ENCODE measurements at places on chromosomes 3 and 15.

DNA sequence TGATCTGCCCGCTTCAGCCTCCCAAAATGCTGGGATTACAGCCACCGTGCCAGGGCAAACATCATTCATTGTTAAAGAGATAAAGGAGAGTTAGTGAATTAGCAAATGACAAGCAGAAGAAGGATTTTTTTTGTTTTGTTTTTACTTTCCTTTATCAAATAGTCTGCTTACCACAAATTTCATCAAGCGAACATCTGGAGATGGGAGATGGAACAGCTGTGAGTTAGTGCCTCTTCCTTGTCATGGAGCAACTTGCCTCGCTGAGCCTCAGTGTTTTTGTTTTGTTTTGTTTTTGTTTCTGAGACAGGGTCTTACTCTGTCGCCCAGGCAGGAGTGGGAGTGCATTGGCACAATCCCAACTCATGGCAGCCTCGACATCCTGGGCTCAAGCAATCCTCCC lies 15.9 kb downstream of the ZNF860 start:
- no peak for DNase-seq

- no peak for DNase-seq
Observed at GRCh38 chr15:90000186-90001001, 730 bp upstream of the ZNF710 start.

- no peak for DNase-seq
Observed at GRCh38 chr3:32309654-32310242, 71.3 kb downstream of the CMTM8 start.

DNA sequence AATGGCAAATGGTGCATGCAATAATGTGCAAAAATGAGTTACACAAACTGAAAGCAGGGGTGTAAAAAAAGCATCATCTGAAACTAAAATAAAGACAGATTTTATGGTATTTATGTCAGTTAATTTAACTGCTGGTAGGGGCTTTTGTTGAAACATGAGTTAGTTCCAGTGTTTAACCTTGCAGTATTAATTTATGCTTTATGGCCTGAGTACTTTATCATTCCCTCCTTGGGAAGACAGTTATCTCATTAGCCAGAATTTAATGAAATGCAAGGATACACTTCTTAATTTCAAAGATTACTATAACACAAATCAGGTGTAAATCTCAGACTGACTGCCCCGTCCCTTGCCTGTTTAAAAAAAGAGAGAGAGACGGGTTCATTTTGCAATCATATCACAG lies 240.1 kb upstream of the MEIS2 start:
- DNase-seq = no peak

- no peak for DNase-seq
Observed at GRCh38 chr15:71279757-71280141, 164.5 kb downstream of the THSD4 start.

DNA sequence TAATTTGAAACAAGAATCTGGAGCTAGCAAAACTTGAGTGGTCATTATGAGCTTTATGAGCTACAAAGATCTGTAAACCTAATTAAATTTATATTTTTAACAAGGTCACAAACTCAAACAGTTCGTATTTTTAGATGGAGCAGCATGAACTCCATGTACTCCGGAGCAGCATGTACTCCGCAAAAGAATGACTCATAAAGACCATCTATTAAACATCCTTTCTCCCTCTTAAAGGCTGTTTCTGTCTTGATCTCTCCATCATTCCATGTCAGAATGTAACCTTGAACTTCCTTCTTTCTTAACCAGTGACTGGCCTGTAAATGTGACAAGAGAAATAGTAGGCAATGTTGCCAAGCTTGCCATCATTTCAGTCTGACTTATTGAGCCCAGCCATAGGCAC lies 696.9 kb downstream of the ZNF385D start:
- DNase-seq = no peak

DNA sequence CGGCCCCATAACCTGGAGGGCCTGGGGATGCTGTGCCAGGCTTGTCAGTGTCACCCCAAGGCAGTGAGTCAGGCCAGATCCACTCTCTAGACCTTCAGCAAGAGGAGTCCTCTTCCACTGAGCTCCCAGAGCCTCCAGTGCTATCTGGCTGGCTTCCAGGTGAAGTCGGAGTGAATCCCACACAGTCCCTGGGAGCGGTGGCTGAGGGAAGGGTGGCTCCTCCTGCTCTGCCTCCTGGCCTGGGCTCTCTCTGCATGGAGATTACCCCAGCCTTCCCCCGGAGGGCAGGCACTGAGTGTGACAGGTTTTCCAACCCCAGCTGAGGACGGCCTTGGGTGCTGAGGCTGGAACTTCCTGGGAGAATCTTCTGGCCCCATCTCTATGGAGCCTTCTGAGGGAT lies 82.7 kb downstream of the EPHB1 start:
- no peak for DNase-seq

GRCh38 chr15:41933771-41934170 lies 38.6 kb downstream of the EHD4 start:
- no peak for DNase-seq
